ENCODE measurements at places on chromosomes 7 and 10.

DNA sequence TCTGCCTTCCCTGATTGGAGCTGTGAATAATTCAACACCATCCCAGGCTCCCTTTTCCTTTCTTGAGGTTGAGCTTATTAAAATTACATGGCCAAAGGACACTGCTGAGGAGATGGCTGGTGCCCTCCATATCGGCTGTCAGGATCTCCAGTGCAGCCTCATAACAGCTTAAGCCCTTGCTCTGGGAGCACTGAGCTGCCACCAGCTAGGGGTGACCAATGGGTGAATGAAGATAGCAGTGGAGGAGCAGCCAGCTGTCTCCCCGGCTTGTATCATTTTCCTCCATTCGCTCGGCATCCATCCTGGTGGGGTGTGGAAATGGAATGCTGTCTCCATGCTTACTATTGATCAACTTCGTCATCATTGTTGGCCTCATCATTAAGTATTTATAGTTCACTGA is 154.6 kb downstream of the TMEM178B start:
- no peak for DNase-seq

GRCh38 chr7:133869556-133869955 is 257.6 kb upstream of the LRGUK start:
- DNase-seq = no peak

DNA sequence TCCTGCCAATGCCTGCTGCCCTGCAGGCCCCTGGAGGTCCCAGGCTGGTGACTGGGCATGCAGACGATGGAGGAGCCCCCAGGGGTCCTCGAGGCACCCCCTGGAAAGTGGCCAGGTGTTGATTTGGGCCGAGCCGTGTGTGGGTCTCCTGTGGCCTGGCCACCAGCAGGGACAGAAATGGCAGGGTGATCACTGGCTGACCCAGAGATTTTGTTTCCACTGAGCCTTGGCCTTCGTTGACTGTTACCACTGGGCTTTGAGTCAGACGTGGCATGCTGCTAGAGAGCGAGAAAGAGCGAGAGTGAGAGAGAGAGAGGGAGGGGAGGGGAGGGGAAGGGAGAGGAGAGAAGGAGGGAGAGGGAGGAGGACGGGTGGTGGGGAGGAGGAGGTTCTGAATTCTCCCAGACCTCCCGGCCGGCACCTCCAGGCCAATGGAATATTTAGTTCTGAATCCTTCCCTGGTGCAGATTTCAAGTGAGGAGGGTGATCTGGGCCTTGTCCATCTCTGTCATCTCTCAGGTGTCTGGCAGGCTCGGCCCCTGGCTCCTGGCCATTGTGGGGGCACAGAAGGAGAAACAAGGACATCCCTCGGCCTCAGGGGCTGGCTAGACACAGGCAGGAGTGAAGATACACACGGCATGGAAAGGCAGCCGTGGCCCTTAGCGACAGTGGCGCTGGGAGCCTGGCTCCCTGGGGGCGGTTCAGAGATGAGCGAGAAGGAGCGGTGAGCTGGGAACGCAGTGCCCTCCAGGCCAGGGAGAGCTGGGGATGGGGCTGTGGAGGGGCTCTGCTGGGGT is 58.2 kb downstream of the GLRX3 start:
- no peak for DNase-seq

DNA sequence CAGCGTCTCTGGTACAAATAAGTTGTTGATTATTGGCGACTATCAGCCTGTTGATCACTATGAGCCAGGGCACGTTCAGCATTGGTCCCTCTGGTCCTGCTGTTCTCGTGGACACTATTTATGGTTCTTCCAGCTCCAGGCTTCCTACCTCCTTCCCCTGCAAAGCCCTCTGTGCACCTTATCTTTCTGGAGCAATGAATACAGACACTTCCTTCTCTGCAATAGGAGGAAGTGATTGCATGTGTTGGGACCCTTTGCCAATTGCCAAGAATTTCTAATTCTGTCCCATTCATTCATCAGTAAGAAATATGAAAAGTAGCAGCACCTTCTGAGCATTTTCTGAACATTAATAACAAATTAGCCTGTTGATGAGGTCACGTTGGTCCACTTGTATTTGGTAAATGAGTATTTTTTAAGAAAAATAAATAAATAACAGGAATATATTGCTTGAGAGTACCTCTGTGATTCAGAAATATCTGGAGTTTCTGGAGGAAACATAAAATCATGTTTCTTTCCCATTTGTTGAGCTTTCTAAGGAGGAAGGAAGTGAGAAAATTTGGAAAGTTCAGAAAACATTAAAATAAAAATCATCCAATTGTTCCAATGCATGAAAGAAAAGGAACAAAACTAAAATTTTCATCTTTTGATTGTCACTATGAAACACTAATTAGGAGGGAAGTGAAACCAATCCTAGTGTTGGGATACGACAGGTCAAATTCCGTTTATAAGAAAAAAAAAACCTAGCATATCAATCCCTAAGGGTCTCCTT is 259.1 kb upstream of the KLF6 start:
- no peak for DNase-seq

- DNase-seq = no peak
These were observed 96.1 kb upstream of the ASAH2 start for GRCh38 chr10:50347394-50347802.

GRCh38 chr7:4436361-4436895 is 245.7 kb upstream of the FOXK1 start:
- no peak for DNase-seq

GRCh38 chr7:27130540-27131389 is at the start of gene HOXA4:
Gene HOXA4, minus strand, starts transcription at chr7:27130757. Its CDS starts 24 bp downstream, at chr7:27130733.
- DNase-seq = peak; percentile 32

DNA sequence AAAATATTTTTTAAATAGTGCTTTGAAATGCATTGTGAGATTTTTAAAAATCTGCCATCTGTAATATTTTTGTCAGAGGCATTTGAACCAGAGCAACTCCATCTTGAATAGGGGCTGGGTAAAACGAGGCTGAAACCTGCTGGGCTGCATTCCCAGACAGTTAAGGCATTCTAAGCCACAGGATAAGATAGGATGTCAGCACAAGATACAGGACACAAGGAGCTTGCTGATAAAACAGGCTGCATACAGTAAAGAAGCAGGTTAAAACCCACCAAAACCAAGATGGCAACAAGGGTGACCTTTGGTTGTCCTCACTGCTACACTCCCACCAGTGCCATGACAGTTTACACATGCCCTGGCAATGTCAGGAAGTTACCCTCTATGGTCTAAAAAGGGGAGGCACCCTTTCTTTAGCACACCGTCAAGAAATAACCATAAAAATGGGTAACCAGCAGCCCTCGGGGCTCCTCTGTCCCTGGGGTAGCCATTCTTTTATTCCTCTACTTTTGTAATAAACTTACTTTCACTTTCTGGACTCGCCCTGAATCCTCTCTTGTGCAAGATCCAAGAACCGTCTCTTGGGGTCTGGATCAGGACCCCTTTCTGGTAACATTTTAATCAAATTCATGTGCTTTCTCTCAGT is 273.7 kb downstream of the SEMA3D start:
- no peak for DNase-seq

GRCh38 chr10:46234431-46235060 is 52.3 kb upstream of the ANTXRL start:
- DNase-seq = no peak

- DNase-seq = no peak
These were observed 36.7 kb upstream of the PRPS1L1 start for GRCh38 chr7:18064242-18064838.
